PC-3 (cell line): ENCODE measurements at places on chromosomes 12 and 14.

DNA sequence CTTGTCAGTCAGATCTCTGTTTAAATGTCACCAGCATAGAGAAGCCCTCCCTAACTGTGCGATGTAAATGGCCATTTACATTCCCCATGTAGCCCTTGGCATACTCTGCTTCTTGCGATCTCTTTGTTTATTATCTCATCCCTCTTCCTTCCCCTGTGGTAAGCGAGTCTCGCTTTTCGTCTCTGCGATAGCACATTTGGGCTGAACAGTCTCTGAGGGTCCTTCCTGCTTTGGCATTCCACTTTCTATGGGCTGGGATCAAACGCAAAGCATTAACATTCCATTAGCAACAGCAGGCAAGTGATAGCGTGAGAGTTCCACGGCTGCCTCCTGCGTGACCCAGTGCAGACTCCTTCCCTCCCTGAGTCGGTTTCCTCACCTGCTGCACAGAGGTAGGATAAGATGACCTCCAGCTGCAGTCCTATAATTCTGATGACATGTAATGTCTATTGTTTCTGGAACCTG, 61.4 kb upstream of the TUNAR start:
- DNase-seq, result no peak

GRCh38 chr14:100051543-100051942, 13.7 kb upstream of the EVL start:
- no peak for DNase-seq

GRCh38 chr12:98456576-98457573, 58.5 kb upstream of the TMPO start:
- no peak for DNase-seq

DNA sequence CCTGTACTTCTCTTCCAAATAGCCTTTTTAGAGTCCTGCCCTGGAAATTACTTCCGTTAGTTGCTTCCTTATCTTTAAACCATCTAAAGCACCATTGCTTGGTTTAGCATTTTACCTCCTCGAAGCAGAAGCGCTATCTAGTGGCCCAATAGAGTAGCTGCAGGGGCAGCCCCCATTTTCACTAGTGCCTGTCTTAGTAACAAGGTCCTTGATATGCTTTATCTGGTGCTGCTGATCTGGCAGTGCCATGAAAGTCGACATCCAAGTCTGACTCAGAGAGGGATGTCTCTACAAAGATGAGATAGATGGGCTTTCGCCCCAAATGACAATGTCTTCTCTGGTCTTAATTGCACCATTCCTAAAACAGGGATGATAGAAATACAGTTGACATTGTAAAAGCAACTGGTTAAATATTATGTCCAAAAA, 25.0 kb upstream of the CIT start:
- DNase-seq, result peak; percentile 84

- no peak for DNase-seq
Observed at GRCh38 chr12:58519839-58520238, 400.5 kb downstream of the LRIG3 start.

GRCh38 chr14:57492859-57493258, 798 bp downstream of the CCDC198 start:
- peak; percentile 73 for DNase-seq

DNA sequence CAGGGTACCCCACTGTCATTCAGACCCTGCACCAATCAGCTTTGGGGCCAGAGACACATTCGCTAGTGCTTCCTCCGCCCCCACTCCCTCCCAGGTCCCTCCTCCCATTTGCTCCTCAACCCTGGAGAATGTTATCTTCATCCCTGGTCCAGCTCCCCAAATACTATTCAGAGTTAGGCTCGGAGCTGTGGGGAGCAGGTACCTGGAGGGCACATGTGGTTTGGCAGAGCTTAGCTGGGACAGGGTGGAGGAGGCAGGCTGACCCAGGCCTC, 19.5 kb downstream of the VSX2 start:
- no peak for DNase-seq
